ENCODE measurements at places on chromosomes 1 and 21.
A peak's percentile ranks its signal among the peaks of the same experiment; 100 is the strongest.

DNA sequence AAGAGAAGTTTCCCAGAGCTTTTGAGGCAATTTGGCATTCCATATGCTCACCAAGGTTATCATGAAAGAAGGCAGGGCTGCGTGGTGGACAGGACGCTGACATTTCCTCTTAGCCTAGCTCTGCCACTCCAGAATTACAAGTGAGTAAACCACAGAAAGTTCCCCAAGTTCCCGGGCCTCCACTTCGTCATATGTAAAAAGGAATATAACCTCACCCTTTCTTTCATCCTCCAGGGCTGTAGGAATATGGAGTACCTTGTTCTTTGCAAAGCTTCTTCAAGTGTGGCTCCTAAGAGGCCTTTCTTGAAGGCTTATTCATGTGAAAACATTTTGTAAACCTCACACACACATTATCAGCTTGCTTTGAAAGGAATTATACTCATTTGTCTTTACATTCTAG, 210.2 kb downstream of the GREM2 start:
- DNase-seq, result no peak

- no peak for DNase-seq
Measured at GRCh38 chr1:23330846-23331245, 13.2 kb downstream of the HNRNPR start.

- DNase-seq, result peak; percentile 34
Measured at GRCh38 chr1:232250838-232251237, 379.1 kb downstream of the SIPA1L2 start.

GRCh38 chr1:63675420-63675931, 82.3 kb downstream of the PGM1 start:
- no peak for DNase-seq

GRCh38 chr1:88946861-88947260, 45.6 kb downstream of the KYAT3 start:
- no peak for DNase-seq

GRCh38 chr1:11414926-11415538, 63.9 kb upstream of the DISP3 start:
- DNase-seq, result no peak

DNA sequence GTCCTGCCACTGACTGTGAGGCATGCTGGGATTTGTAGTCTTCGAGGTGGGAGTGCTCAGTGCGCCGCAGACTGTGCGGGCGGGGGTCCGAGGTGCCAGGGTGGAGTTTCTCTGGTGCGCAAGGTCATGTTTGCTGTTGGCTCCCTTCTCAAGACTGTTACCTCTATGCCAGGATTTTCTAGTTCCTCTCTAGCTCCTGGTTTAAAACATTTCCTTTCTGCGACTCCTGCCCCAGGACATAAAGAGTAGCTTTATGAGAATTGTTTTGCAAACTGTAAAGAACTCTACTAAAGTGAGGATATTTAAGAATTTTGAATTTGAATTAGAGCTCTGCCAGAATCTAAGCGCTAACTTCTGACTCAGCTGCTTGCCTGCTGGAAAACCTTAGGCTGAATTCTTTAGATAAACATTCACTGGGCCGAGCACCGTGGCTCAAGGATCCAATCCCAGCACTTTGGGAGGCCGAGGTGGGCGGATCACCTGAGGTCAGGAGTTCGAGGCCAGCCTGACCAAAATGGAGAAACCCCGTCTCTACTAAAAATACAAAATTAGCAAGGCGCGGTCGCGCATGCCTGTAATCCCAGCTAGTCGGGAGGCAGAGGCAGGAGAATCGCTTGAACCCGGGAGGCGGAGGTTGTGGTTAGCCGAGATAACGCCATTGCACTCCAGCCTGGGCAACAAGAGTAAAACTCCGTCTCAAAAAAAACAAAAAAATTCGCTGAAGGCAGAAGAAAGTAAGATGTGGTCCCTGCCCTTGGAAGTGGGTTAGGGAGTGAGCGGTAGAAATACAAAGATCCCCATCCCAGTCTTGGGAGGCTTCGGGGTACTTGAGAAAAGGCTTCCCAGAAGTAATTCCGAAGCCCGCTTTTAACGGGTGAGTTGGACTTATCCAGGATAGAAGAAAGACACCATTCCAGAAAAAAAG, 992 bp upstream of the USP48 start:
- no peak for DNase-seq

Measured in ELF-1 (cell line).